ENCODE measurements at places on chromosomes 1 and 21.
A peak's percentile ranks its signal among the peaks of the same experiment; 100 is the strongest.

DNA sequence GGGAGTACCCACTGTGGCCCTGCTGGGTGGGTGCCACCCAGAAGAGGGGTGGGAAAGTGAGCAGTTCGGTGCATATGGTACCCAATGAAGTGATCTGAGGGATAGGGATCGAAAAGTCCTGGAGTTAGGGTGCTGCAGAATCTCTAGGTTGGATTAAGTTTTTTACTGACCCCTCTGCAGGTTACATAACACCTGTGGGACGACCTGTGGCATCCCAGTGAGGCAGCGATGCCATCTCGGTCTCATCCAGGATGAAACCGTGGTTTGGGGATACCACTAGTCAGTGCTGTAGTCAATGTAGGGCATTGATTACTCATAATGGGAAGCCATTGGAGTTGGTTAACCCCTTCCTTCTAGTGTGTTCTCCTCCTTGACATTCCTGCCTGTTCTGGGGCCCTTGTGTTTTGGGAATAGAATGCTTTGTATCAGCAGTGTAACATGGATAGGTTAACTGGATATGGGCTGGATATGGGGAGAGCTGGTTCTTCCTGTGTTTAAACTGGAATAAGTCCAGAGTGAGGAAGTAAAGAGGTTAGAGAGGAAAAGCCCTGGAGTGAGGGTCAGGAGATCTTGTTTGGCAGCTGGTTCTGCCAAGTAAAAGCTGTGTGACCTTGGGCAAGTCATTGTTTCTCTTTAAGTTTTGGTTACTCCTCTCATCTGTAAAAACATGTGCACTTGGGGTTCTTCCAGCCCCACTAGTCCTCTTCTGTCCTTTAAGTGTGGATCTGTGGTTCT lies 42.8 kb upstream of the ATF3 start:
- DNase-seq = no peak

GRCh38 chr1:184315254-184315653 lies 71.6 kb upstream of the C1orf21 start:
- no peak for DNase-seq

GRCh38 chr21:37582590-37582989 lies 216.0 kb downstream of the DYRK1A start:
- peak; percentile 4 for DNase-seq

DNA sequence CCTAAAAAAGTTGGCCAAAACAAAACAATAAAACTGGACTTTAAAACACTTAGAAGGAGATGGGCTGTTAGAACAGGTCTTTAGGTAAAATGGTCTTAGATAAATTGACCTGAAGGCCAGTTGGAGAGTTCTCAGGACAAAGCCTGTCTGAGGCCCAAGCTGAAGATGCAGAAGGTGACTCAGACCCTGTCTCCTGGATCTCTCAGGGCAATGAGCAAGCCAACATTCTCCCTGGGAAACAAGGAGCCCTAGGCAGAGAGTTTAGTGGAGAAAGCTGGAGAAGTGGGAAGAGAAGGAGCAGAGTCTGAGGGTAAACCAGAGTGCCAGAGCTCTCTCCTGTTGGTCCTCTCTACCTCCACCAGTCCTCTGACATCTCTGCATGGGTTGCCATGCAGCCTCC lies 70.1 kb downstream of the FCRL5 start:
- DNase-seq = no peak

DNA sequence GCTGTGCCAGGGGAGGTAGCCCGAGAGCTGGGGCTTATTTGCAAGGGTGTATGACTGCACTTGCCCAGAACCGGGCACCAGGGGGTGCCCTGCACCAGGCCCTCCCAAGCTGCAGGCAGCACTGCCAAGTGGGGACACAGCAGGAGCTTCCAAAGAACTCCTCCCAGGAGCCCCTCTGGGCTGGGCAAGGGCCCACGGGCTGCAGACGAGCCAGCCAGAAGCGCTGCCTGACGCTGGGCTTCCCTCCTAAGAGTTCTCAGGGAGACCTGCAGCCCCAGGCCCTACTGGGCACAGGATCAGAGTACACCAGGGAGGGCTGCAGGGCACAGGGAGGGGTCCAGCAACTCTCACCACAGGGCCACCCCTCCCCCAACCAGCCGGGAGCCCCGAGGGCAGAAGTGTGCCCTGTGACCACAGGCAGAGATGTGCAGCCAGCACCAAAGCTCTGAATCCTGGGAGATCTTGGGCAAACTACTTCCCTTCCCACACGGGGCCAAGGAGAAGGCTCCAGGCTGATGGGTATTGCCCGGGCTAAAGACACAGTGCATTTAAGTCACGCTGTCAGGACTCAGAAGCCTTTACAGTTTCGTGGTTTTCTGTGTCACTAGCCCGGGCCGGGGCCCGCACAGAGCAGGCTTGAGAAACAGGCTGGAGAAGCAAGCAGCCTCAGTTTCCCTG lies 63.4 kb downstream of the KCNAB2 start:
- no peak for DNase-seq

GRCh38 chr1:28507247-28507645 lies 1.4 kb downstream of the RCC1 start:
- no peak for DNase-seq

- DNase-seq = no peak
Observed at GRCh38 chr1:14930247-14930965, 223.1 kb upstream of the TMEM51 start.

DNA sequence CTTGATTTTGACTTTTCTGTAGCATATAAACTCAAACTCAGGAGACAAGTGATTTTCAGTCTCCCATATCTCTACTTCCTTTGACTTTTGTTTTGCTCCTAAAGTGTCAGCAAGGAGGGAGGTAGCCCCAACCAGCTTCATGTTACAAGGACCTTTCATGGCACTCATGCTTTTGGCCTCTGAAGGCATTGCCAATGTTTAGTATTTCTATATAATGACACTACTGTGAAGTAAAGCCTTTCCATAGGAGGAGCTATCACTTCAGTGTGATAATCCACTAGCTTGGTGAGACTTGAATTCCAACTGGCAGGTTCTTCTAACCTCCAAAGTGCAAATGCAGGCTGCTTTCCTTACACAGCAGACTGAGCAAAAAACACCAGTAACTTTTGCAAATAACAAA lies 14.4 kb downstream of the COLGALT2 start:
- no peak for DNase-seq

DNA sequence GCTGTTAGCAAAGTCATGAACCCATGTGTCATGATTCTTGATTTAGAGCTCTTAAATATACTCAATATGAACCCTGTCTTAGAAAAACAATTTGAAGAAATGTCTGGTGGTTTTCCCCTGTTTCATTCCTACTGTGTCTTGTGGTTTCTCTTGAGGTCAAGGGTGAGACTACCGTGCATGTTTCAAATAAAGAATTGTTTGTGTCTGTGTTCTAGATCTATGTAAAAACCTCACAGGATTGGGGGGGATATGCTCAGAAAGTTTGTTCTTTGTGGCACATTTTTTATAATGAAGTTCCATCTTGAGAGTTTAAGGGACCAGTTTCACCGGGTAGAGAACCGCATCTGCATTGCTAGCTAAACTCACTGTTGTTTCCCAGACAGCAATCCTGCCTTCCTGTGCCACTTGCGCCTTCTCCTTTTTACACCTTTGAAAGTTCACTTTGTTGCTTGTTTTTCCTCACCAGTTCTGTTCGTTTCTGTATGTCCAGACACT lies 30.9 kb upstream of the CACYBP start:
- no peak for DNase-seq

GRCh38 chr1:53371121-53371666 lies 43.3 kb upstream of the LRP8 start:
- DNase-seq = no peak

- DNase-seq = no peak
Observed at GRCh38 chr1:13581446-13581845, 2.2 kb upstream of the PDPN start.

GRCh38 chr1:180173451-180173850 lies 18.8 kb downstream of the QSOX1 start:
- DNase-seq = no peak

DNA sequence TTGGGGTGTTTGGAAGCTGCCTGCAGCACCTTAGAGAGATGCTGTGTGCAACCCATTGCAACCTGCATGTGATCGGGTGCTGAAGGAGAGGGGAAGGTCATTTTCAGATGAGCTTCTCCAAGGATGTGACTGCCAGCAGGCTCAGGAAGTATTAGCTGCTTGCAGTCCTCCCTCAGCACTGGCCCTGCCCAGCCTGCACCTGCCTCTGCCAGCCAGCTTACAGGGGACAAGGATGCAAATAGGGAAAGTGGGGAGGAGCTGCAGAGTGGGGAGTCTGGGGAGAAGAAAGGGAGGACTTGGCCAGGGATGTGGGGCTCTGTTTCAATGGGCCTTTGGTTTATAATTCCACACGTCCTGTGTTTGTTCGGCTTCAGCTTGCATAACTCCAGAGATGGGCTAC lies 254.5 kb downstream of the RRAGC start:
- DNase-seq = no peak

- DNase-seq = no peak
Observed at GRCh38 chr1:67635055-67635809, 49.8 kb upstream of the GADD45A start.

- no peak for DNase-seq
Observed at GRCh38 chr1:236200925-236201324, 58.6 kb downstream of the GPR137B start.

GRCh38 chr1:54709547-54710292 lies 5.9 kb upstream of the TTC4 start:
- no peak for DNase-seq

GRCh38 chr1:115977499-115978258 lies 1.4 kb downstream of the SLC22A15 start:
- DNase-seq = no peak

DNA sequence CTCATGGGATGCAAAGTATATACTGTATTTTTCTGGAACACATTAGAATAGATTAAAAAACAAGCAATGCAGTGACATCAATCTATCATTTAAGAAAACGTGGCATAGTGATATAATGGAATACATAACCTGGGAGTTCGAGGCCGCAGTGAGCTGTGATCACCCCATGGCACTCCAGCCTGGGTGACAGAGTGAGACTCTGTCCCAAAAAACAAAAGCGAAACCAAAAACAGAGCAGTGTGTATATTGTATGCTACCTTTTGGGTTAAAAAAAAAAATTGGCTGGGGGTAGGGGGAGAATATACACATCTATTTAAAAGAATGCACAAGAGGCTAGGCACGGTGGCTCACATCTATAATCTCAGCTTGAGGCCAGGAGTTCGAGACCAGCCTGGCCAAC lies 13.5 kb downstream of the SLC2A1 start:
- no peak for DNase-seq

DNA sequence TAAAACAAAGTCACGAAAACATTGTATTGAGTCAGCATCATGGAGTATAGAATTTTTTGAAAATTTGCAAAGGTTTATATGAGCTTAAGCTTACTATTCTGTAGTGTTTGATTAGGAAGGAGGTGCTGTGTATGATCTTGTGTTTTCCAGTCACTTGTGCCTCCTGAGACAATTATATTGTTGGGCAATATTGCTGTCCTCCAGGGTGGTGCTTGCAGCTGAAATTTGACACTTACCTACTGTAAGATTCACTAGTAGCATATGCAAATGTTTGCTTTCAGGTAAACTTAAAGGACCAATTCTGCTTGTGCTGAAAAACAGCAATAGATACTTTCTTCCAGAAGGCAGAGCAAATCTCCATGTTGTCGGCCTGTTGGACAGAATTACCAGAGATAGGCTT lies 268.0 kb downstream of the TGFB2 start:
- no peak for DNase-seq

- DNase-seq = no peak
Observed at GRCh38 chr1:219039017-219039681, 134.5 kb upstream of the LYPLAL1 start.

- DNase-seq = no peak
Observed at GRCh38 chr1:83845437-83846071, 153.4 kb downstream of the TTLL7 start.

DNA sequence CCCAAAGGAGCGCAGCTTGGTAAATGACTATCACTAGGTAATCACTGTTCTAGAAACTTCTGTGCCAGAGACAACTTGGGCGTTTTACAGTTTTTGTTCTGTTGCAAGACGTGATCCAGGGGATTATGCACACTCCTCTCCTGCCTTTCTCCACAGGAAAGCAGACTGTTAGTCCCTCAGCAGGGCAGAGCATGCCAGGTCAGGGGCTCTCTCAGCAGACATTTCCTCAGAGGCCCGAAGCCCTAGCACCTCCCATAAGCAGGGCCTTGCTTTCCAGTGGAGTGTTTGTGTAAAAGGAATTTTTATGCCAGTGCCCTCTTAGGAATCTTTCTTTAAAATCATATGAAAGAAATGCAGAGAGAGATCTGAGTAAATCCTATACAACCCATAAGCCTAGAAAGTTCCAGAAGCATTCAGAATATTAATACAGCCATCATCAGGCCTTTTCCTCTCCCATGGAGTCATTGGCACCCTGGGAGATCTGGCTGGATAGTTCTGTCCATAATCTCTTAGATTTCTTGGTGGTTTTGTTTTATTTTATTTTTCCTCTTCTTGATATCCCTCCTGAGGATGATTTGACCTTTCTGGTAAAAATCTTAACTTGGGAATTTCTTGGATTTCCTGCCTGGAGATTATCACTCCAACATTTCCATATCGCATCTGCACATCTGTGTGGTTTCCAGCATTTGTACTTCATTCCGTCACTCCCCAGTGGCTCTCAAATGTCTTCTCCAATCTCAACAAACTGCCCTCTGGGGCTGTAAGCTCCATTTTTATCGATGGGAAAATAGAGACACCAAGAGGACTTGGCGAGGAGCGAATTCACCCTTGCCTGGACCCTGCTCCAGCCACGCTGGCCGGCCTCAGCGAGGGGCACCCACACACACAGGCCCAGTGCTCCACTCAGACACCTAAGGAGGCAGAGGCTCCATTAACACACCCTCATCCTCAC lies 116.1 kb downstream of the PSMG1 start:
- DNase-seq = no peak

- no peak for DNase-seq
Observed at GRCh38 chr1:109804660-109805059, 40.9 kb upstream of the EPS8L3 start.

DNA sequence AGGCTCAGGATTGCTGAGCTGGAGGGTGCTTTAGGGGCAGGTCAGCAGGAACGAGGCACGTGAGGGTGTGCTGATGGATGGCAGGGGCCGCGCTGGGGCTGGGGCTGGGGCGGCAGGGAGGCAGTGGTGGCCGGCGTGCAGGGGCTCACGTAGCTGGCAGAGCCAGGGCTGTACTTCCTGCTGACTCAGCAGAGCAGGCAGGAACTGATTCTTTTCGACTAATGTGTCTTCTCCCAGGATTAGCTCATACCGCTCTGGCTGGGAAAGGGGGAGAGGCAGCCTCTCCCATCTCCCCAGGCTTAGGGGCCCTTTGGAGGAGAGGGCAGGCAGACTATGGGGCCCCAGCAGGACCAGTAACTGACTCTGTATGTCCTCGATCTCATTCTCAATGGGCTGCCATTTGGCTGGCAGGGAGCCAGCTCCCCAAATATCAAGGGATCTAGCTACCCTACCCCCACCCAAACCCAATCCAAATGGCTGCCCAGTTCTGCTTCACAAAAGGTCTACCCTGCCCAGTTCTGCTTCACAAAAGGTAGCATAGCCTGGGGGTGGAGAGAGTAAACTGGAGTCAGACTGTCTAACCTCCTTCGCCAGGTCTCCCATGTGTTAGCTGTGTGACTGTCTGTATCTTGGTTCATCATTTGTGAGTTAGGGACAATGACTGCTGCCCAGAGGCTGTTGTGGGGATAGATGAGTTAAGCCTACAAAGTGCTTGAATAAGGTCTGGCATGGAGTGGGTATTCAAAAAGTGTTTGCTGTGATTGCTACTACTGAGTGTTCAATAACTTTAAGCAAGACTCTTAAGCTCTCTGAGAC lies 100.1 kb upstream of the SLC2A1 start:
- DNase-seq = no peak
